EH (cell line): ENCODE measurements at places on chromosomes 4 and X.
A peak's percentile ranks its signal among the peaks of the same experiment; 100 is the strongest.

DNA sequence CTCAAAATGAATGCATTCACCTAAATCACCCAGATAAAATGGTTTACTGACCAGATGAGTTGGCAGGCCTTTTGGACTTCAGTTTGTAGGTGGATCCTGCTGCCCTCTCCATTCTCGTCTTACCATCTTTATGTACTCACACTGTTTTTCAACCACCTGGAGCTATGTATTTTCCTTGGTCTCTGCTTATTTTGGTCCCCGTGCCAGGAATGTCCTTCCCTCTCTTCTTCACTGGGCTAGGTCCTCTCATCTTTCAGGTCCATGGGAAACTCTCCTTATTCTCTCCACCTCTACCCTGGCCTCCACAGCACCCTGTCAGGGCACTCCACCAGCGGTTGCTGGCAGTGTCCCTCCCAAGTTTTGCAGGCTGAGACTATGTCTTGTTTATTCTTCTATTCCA is 2.6 kb downstream of the GPRIN3 start:
- no peak for DNase-seq

GRCh38 chrX:11499076-11500044 is 166.4 kb downstream of the ARHGAP6 start:
- peak; percentile 88 for DNase-seq

GRCh38 chr4:156971676-156972378 is at the start of gene PDGFC:
TSS of gene PDGFC (minus strand) at chr4:156971799. CDS start at chr4:156970903, 896 bp downstream.
- peak; percentile 65 for DNase-seq

- no peak for DNase-seq
Observed at GRCh38 chr4:90540536-90540935, 413.3 kb downstream of the CCSER1 start.
